ENCODE measurements at places on chromosomes 7 and 10. TPM values are rescaled to one million over a fixed set of nuclear protein-coding genes. Genes with fewer than 3 reads are reported as not detected.

GRCh38 chr10:31932838-31933237, 4.2 kb upstream of the ARHGAP12 start:
- no peaks in the 10 kb centered on the region for H3K4me1 ChIP-seq
- DNase-seq = no peak
- no peaks in the 10 kb centered on the region for H3K36me3 ChIP-seq
- H3K4me3 ChIP-seq = no peak overlapping the region

GRCh38 chr10:110286841-110287240, 17.9 kb downstream of the SMNDC1 start:
- H3K4me1 ChIP-seq = no peaks in the 10 kb centered on the region
- no peaks in the 10 kb centered on the region for H3K27me3 ChIP-seq
- DNase-seq = no peak
- no peaks in the 10 kb centered on the region for H3K36me3 ChIP-seq

NUDCD3 gene
- 24.4 TPM for total RNA-seq

DNA sequence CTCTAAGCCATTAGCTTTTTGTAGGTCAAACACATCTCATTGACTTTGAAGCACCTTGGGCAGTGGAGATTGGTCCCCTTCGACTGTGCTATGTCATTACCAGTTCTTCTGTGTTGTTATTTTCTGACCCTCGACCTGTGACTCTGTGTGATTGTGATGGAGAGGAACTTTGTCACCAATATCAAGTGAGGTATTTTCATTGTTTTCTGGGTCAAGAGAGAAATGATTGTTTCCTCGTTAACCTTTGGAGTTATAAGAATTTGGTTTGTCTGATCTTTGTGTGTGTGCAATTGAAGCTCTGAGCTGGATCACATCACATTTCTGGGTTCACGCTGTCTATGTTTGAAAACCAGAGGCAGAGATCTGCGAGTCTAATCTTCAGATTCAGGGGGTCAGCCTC, 432.2 kb upstream of the KLF6 start:
- H3K27ac ChIP-seq = no peak overlapping the region
- no peak for DNase-seq

GRCh38 chr7:45647967-45648670, 74.0 kb downstream of the ADCY1 start:
- no peaks in the 10 kb centered on the region for H3K36me3 ChIP-seq
- H3K27ac ChIP-seq = no peak overlapping the region
- H3K4me3 ChIP-seq = no peak overlapping the region
- no peaks in the 10 kb centered on the region for H3K4me1 ChIP-seq

GRCh38 chr7:46133751-46134150, 212.7 kb upstream of the IGFBP3 start:
- H3K27ac ChIP-seq = no peak overlapping the region
- H3K27me3 ChIP-seq = no peaks in the 10 kb centered on the region
- no peak overlapping the region for H3K4me3 ChIP-seq
- DNase-seq = no peak

- no peaks in the 10 kb centered on the region for H3K27me3 ChIP-seq
- no peak for DNase-seq
- H3K4me1 ChIP-seq = no peaks in the 10 kb centered on the region
- H3K36me3 ChIP-seq = peaks cover 14% of the 10 kb centered on the region
Measured at GRCh38 chr10:4888236-4888635, 62.2 kb downstream of the AKR1E2 start.

ANKRD61 gene
- not detected for total RNA-seq

DNA sequence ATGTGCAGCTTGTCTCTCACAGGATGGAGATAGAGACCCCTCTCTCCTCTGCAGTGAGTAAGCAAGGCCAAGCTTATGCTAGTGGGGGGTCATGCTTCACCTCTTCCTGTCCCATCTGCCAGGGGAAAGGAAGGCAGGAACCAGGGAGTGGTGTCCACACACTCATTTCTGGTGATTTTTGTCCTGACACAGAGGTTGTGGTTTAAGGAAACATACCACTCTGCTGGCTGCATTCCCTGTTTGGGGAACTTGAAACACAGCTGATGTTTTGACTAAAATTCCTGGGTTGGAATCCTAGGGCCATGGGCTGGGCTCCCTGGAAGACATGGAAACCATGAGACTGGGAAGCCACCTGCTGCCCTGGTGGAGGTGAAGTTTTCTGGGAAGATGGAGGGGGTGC, 21.4 kb downstream of the C10orf120 start:
- no peaks in the 10 kb centered on the region for H3K27me3 ChIP-seq
- H3K36me3 ChIP-seq = no peaks in the 10 kb centered on the region
- no peak for DNase-seq
- no peak overlapping the region for H3K4me3 ChIP-seq

PPRC1 gene
- 11.4 TPM for total RNA-seq

GRCh38 chr10:77240706-77241349, 396.8 kb downstream of the KCNMA1 start:
- no peaks in the 10 kb centered on the region for H3K27me3 ChIP-seq
- H3K27ac ChIP-seq = no peak overlapping the region
- no peak for DNase-seq
- no peak overlapping the region for H3K4me3 ChIP-seq
- H3K4me1 ChIP-seq = no peaks in the 10 kb centered on the region
- H3K36me3 ChIP-seq = no peaks in the 10 kb centered on the region

DNA sequence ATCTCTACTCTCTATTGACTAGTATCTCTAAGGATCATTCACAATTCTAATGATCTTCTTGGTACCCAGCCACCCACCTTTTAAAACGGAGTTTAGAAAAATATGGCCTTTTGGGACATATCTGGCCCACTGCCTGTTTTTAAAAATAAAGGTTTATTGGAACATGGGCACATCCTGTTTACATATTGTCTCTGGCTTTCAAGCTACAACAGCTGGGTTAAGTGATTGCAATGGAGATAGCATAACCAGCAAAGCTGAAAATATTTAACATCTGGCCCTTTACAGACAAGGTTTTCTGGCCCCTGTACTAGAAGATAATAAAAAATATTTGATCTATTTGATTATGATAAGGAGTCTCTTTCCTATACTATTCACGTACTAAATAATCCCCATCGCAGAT, 232.4 kb upstream of the RHOBTB1 start:
- DNase-seq = no peak
- no peaks in the 10 kb centered on the region for H3K4me1 ChIP-seq
- H3K27ac ChIP-seq = no peak overlapping the region
- H3K36me3 ChIP-seq = no peaks in the 10 kb centered on the region
- H3K27me3 ChIP-seq = no peaks in the 10 kb centered on the region

DNA sequence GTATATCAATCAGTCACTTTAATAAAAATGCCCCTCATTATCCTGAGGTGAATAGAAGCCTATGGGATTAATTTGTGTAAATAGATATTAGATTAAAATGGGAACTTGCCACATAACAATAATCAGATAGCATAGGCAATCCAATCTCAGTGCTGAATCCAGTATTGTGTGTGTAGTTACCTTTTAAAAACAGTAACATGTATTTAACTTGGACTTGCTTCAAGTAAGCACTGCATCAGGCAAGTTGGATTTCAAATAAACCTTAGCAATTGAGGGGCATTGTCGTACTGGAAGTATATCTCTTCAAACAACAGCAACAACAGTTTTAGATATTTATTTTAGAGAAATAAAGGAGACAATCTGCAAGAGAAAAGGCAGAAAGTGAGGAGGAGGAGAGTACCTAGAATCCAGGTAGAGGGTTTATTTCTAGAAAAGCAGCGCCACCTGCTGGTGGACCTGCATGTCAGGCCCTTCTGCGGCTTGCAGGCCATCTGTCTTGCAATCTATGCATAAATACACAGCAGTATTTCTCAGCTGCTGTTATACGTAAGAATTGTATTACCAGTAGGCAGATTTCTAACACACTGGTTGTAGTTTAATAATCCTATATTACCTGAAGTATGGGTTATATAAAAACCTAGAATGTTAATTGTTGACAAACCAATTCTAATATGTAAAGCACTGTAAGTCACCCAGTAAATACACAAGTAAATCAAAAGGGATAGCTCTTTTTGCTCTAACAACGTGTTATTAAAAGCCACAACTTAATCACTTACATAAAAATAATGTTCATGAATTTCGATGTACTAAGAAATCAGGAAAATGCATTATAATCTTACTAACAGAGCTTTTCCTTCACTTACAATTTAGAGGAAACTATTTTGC, 652.8 kb downstream of the KCNMA1 start:
- H3K4me1 ChIP-seq = no peaks in the 10 kb centered on the region
- no peak overlapping the region for H3K27ac ChIP-seq
- H3K36me3 ChIP-seq = no peaks in the 10 kb centered on the region
- DNase-seq = peak; percentile 67

GRCh38 chr10:24982319-24983112, 30.1 kb upstream of the PRTFDC1 start:
- H3K36me3 ChIP-seq = no peaks in the 10 kb centered on the region
- no peaks in the 10 kb centered on the region for H3K27me3 ChIP-seq
- no peaks in the 10 kb centered on the region for H3K4me1 ChIP-seq
- no peak for DNase-seq
- no peak overlapping the region for H3K27ac ChIP-seq

DNA sequence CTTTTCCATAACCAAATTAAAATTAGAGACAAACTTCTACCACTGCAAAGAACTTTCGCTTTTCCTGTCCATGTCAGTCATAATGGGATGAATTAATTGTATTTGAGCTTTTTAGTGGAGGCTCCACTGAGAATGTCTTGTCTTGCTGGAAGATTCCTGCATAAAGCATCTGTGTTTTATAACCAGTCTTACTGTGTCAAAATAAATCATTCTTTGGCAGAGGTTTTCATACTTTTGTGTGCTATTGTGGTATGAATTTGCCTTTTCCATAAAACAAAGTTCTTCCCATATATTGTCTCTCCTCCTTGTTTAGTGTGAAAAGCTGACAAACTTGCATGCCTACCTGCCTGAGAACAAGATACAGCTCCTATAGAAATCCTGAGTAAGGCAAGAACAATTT, 124.8 kb upstream of the CCDC6 start:
- no peaks in the 10 kb centered on the region for H3K4me1 ChIP-seq
- no peak overlapping the region for H3K27ac ChIP-seq
- H3K27me3 ChIP-seq = no peaks in the 10 kb centered on the region
- DNase-seq = no peak
- H3K4me3 ChIP-seq = no peak overlapping the region
- no peaks in the 10 kb centered on the region for H3K36me3 ChIP-seq

SCIN gene
- not detected for total RNA-seq

ZDHHC16 gene
- 27.0 TPM for total RNA-seq

CC2D2B gene
- total RNA-seq = not detected

DNA sequence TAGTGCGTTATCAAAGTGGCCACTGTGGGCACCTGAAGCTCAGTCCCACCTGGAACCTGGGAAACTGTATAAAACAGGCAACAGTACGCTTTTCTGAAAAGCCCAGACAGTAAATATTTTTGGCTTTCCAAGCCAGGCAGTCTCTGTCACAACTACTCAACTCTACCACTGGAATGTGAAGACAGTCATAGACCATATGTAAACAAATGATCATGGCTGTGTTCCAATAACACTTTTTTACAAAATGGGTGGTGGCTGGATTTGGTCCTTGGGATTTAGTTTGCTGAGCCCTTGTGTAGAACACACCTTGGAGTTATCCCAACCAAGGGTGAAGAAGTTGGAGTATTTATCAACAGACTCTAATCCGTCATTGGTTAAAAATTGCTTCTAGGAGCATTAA, 259.9 kb downstream of the SKIDA1 start:
- no peak overlapping the region for H3K27ac ChIP-seq
- H3K4me1 ChIP-seq = no peaks in the 10 kb centered on the region
- H3K27me3 ChIP-seq = no peaks in the 10 kb centered on the region
- no peaks in the 10 kb centered on the region for H3K36me3 ChIP-seq

- H3K36me3 ChIP-seq = no peaks in the 10 kb centered on the region
- DNase-seq = no peak
- no peak overlapping the region for H3K27ac ChIP-seq
- H3K4me3 ChIP-seq = no peak overlapping the region
Measured at GRCh38 chr7:91636728-91637127, 243.8 kb downstream of the MTERF1 start.

DNA sequence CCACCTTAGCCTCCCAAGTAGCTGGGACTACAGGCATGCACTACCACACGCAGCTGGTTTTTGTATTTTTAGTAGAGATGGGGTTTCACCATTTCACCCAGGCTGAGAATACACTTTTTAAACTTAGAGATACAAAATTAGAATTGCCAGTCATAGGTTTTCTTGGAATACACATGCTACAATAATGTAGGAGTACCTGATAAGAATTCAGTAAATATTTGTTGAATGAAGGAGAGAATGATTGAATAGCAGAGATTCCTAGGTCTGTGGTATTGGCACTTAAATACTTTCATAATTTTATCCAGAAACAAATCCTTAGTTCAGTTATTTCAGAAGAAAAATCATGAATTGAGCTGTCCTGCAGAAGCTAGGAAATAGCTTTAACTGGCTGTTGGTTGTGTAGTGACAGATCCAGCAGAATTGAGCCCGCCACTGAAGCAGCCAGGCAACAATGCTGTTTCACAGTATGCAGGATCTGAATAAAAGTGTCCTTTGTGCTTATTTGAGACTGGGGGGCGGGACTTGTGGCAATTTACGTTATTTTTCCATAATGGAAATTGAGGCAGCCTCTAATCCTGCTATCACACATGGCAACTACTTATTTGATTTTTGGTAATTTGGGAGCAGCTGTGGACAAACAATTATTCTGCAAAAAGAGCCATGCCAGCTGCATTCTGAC, 31.5 kb downstream of the NRF1 start:
- no peaks in the 10 kb centered on the region for H3K4me1 ChIP-seq
- H3K4me3 ChIP-seq = no peak overlapping the region
- no peaks in the 10 kb centered on the region for H3K27me3 ChIP-seq
- H3K36me3 ChIP-seq = no peaks in the 10 kb centered on the region
- no peak for DNase-seq
- no peak overlapping the region for H3K27ac ChIP-seq

GRCh38 chr10:113618338-113618737, 45.5 kb downstream of the NRAP start:
- H3K27ac ChIP-seq = no peak overlapping the region
- H3K4me3 ChIP-seq = no peak overlapping the region
- no peaks in the 10 kb centered on the region for H3K27me3 ChIP-seq
- H3K4me1 ChIP-seq = no peaks in the 10 kb centered on the region
- no peaks in the 10 kb centered on the region for H3K36me3 ChIP-seq

LRMDA gene
- 19.7 TPM for total RNA-seq

- no peak for DNase-seq
- no peak overlapping the region for H3K4me3 ChIP-seq
- H3K36me3 ChIP-seq = peaks cover 69% of the 10 kb centered on the region
- H3K27ac ChIP-seq = no peak overlapping the region
- no peaks in the 10 kb centered on the region for H3K27me3 ChIP-seq
- no peaks in the 10 kb centered on the region for H3K4me1 ChIP-seq
Measured at GRCh38 chr10:68284062-68285001, 47.5 kb upstream of the HNRNPH3 start.

DNA sequence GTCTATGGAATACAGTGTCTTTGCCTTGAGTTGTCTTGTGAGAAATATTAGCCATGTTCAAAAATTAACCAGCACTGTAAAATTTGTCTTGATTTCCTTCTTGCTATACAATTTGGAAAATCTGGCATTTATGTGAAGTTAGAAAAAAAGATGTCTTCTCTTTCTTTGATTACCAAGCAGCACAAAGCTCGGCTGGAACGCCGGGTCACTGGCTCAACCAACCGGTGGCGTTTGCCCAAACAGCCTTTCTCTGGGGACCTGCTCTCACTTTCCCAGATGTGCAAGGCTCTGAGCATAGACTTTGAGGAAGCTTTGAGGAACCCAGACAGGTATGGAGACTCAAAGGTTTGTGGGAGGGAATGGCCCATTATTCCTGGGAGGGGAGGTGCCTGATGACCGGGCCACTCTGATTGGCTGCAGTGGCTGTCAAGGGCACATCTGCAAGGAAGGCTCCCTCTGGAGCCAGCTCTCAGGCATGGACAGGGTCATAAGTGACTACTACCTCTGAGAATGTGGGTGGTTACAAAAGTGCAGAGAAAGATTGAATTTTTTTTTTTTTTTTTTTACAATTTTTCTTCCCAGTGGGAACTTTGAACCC, 5.6 kb downstream of the BTBD16 start:
- H3K4me3 ChIP-seq = no peak overlapping the region
- no peaks in the 10 kb centered on the region for H3K36me3 ChIP-seq
- DNase-seq = no peak

All from right lobe of liver (tissue), 6 donors.